RWPE2 (cell line): ENCODE measurements at places on chromosomes 2 and 18.

DNA sequence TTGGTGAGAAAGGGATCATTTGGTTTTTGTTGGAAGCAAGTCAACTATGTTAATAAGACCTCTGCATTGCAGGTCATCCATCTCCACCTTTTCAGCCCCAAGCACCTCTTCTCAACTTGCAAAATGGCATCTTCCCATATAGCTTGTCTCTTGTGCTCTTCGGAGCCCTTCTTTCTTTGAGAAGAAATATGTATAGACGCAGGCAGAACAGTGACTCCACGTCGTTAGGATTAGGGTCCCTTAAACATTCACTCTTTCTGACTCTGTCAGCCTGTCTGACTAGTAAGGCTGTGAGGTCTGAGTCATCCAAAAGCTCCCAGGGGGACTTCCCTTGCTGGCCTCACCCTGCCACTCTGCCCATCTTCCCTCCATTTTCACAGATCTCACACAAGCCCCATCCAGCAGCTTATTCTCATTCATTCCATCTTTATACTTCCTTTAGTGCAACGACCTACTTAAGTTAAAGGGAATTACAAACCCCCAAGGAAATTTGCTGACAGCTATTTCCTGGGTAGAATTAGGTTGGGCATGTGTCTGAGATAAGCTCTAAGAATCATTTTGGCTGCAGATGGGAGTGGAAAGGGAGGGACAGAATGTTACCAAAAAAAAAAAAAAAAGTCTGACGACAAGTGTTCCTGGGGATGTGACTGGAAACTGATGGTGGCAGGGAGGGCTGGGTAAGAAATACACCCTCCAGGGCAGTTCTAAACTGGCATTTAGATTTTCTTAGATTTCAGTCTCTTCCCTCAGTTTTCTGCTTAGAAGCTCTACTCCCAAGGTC, 37.7 kb upstream of the MEX3C start:
- no peak overlapping the region for H3K4me3 ChIP-seq
- H3K27ac ChIP-seq, result peak overlapping the region; percentile 3
- no peak for DNase-seq
- peaks cover 15% of the 10 kb centered on the region for H3K4me1 ChIP-seq

DNA sequence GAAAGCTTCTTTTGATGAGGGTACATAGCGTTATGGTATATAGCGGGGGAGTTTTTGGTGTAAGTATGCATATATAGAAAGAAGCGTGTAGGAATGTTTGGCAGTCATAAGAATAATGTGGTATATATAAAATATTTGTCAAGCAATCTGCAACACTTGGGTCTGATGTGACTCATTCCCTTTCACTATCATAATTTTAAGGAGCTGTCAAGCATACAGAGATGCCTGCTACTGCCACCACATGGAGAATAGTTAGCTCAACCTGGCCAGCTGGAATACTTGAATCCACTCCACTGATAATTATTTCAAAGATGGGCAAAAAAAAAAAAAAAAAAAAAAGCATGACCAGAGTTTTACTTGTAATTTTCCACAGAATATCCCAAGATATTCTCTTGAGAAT, 559.8 kb upstream of the REG3G start:
- H3K27me3 ChIP-seq, result no peaks in the 10 kb centered on the region
- no peak overlapping the region for H3K4me3 ChIP-seq
- H3K36me3 ChIP-seq, result no peaks in the 10 kb centered on the region
- H3K4me1 ChIP-seq, result no peaks in the 10 kb centered on the region

GRCh38 chr2:41965173-41965908, 82.5 kb upstream of the PKDCC start:
- DNase-seq, result no peak
- H3K27me3 ChIP-seq, result no peaks in the 10 kb centered on the region
- no peak overlapping the region for H3K27ac ChIP-seq
- H3K4me1 ChIP-seq, result peaks cover 8% of the 10 kb centered on the region

DNA sequence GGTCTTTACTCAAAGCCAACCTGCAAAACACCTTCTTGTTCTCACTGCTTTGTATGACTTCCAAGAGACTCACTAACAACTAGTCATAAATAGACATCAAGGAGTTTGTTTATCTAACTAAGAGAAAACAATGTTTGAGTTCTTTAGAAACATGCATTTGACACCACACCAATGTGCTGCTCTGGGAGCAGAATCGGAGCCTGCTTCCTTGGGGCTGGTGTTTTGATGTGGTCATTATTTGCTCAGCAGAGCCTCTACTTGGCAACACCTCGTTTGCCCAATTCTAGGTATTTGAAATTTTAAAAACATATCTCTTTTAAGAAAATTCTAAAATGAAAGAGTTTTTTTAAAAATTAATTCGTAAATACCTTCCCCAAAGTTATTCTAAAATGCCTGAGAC, 167.5 kb downstream of the BCL2 start:
- H3K36me3 ChIP-seq, result no peaks in the 10 kb centered on the region
- no peak overlapping the region for H3K27ac ChIP-seq
- no peaks in the 10 kb centered on the region for H3K4me1 ChIP-seq
- no peak for DNase-seq
- no peaks in the 10 kb centered on the region for H3K27me3 ChIP-seq

DNA sequence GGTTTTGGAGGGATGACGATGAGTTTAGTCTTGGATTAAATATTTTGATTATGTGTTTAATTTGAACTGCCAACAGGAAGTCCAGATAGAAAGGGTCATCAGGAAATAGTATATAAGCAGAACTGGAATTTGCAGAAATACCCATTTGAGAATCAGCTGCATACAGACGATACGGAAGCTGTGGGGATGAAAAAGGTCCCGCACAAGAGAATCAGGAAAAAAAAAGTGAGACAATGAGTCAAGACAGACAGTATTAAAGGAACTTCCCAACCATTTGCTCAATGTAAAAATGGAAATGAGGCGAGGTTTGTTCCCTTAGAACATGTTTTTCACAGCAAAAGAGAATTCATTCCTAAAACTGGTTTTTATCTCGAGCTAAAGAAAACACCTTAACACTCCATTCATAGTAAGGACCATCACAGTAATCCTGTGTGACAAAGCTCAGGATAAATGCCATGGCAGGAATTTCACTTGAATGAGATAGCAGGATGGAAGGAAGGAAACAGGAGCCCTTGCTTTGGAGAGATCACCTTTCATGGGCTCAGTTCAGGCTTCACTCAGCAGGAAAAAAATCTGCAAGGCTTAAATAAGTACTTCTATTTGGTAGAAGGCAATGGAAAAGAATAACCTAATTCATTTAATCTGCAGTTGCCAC, 29.3 kb downstream of the BCL2 start:
- H3K27ac ChIP-seq, result no peak overlapping the region
- no peaks in the 10 kb centered on the region for H3K27me3 ChIP-seq
- no peak overlapping the region for H3K4me3 ChIP-seq

DNA sequence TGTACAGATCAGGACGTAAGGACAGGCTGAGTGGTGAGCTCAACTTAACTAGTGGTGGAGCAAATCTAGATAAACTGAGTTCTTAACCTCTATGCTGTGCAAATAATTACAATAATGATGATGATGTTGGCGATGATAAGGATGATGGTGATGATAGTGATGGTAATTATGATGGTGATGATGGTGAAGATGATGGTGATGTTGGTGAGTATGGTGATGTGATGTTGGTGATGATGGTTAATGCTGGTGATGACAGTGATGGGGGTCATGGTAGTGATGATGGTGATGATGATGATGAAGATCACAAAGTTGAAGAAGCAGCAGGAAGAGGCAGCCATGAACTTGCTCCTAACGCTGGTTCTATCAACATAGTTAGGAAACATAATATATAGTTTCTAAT, 38.0 kb upstream of the IMP4 start:
- no peaks in the 10 kb centered on the region for H3K36me3 ChIP-seq
- H3K4me3 ChIP-seq, result no peak overlapping the region
- H3K4me1 ChIP-seq, result no peaks in the 10 kb centered on the region
- peaks cover under 1% of the 10 kb centered on the region for H3K27me3 ChIP-seq

GRCh38 chr2:128289439-128289838, 29.2 kb downstream of the HS6ST1 start:
- no peak for DNase-seq
- H3K27ac ChIP-seq, result no peak overlapping the region
- no peak overlapping the region for H3K4me3 ChIP-seq
- peaks cover 4% of the 10 kb centered on the region for H3K4me1 ChIP-seq
- H3K27me3 ChIP-seq, result no peaks in the 10 kb centered on the region

DNA sequence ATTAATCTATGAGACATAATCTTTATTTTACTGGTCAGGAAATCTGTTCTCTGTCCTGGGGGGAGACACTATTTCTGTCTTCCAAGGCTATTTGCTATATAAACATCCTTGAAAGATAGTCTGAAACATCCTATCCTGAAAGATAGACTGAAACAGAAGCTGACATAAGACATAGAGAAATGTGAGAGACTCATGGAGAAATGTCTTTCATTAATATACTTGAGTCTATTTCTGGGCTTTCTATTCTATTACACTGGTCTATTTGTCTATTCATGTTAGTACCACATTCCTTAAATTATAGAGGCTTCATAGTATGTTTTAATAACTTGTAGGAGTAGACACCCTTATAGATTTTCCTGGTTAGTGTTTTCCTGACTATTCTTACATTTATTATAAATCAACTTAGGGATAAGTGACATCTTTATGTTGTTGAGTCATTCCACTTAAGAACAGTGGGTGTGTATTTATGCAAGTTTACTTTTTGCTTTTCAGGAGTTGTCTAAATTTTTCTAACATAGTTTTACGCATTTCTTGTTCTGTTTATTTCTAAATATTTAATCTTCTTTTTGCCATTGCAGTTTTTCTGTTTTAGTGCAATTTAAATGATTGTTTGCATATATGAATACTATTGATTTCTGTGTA, 244.9 kb upstream of the ZSWIM2 start:
- H3K4me1 ChIP-seq, result no peaks in the 10 kb centered on the region
- no peak for DNase-seq
- H3K27me3 ChIP-seq, result no peaks in the 10 kb centered on the region
- H3K4me3 ChIP-seq, result no peak overlapping the region

DNA sequence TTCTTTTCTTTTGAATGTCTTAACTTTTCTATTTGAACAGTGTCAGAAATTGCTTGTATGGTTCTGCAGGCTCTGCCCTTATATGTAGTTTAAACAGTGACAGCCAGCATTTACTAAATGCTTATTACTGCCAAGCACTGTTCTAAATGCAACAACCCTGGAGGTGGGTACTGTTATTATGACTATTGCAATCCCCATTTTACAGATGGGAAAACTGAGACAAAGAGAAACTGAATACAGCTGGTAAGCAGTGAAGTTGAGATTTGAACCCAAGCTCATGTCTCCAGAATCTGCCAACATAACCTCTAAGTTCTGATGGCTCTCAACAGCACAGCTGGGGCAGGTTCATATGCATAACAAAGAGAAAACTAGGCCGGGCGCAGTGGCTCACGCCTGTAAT, 105.7 kb upstream of the GATA6 start:
- H3K27ac ChIP-seq, result no peak overlapping the region
- H3K4me1 ChIP-seq, result no peaks in the 10 kb centered on the region
- no peak overlapping the region for H3K4me3 ChIP-seq
- no peaks in the 10 kb centered on the region for H3K36me3 ChIP-seq

GRCh38 chr2:46276642-46277041, 20.6 kb upstream of the EPAS1 start:
- DNase-seq, result no peak
- no peak overlapping the region for H3K27ac ChIP-seq
- no peaks in the 10 kb centered on the region for H3K27me3 ChIP-seq
- H3K36me3 ChIP-seq, result no peaks in the 10 kb centered on the region
- H3K4me3 ChIP-seq, result no peak overlapping the region

- no peaks in the 10 kb centered on the region for H3K27me3 ChIP-seq
- H3K4me1 ChIP-seq, result peaks cover 49% of the 10 kb centered on the region
- no peaks in the 10 kb centered on the region for H3K36me3 ChIP-seq
- no peak overlapping the region for H3K4me3 ChIP-seq
Observed at GRCh38 chr2:207338220-207338607, 172.5 kb upstream of the KLF7 start.

DNA sequence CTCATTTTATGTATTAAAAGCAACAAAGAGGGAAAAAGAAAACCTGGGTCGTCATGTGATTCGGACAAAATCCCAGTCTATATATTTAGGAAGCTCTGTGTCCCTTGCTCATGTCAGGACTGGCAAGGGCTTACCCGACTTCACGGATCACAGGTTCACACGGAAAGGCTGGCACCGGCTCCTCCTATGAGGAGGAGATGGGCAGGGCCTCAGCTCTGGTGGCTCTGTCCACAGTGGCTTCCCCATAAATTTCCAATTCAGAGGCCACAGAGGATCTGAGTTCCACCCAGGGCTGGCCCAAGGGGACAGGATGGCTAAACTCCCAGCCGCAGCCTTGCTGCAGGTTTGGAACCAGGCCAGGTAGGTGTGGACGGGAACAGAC, 186.8 kb downstream of the BCL2 start:
- no peaks in the 10 kb centered on the region for H3K36me3 ChIP-seq
- DNase-seq, result no peak
- H3K4me1 ChIP-seq, result no peaks in the 10 kb centered on the region

GRCh38 chr18:59263661-59264060, 9.6 kb downstream of the RAX start:
- H3K27ac ChIP-seq, result no peak overlapping the region
- H3K27me3 ChIP-seq, result peaks cover 62% of the 10 kb centered on the region
- no peaks in the 10 kb centered on the region for H3K36me3 ChIP-seq

DNA sequence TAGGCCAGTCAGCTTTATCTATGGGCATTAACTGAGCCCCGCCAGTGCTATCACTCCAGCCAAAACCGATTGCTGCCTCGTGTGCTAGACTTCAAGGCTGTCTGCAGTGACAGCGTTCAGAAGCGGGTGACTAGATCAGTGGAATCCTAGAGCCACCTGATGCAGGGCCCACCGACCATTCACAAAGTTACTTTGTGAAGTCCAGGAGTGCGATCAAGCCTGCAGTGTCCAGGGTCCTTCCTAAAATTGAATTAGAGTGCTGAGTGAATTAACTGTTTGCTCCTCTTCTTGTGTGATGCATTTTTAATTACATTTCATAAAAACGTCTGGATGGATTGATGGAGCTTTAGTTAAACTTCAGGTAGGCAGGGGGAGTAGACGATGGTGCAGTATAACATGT, 13.9 kb downstream of the PCARE start:
- no peak for DNase-seq
- no peak overlapping the region for H3K27ac ChIP-seq
- peaks cover 5% of the 10 kb centered on the region for H3K4me1 ChIP-seq

DNA sequence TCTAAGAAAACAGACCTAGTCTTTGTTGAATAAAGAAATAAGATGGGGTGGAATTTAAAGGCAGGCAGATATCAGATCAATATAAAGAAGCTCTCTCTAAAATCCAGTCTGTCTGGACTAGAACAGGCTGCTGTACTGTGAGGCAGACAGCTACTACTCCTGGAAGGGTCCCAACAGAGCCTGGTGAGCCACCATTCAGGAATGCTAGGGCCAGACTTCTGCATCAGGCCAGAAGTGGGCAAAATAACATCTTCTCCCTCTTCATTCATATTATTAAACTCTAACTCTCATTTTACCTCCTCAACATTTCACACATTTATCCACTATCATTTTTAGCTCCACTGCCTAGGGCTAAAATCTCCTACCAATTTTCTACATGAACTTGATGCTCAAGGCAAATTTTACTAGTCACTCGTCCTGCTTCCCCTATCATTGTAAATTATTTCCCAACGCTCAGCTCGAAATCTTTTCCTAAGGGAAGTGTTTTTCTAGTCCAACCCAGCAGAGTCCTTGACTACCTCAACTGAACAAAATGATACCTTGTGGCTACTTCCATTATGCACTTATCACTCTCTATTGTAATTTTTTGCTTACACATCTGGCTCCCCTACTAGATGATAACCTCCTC, 45.2 kb upstream of the GLS start:
- no peaks in the 10 kb centered on the region for H3K27me3 ChIP-seq
- peaks cover 26% of the 10 kb centered on the region for H3K4me1 ChIP-seq
- no peaks in the 10 kb centered on the region for H3K36me3 ChIP-seq
- DNase-seq, result no peak
